ENCODE measurements at places on chromosomes 5 and 9.
A peak's percentile ranks its signal among the peaks of the same experiment; 100 is the strongest.

GRCh38 chr9:93949694-93950449, 5.3 kb downstream of the BARX1 start:
- no peak for DNase-seq

DNA sequence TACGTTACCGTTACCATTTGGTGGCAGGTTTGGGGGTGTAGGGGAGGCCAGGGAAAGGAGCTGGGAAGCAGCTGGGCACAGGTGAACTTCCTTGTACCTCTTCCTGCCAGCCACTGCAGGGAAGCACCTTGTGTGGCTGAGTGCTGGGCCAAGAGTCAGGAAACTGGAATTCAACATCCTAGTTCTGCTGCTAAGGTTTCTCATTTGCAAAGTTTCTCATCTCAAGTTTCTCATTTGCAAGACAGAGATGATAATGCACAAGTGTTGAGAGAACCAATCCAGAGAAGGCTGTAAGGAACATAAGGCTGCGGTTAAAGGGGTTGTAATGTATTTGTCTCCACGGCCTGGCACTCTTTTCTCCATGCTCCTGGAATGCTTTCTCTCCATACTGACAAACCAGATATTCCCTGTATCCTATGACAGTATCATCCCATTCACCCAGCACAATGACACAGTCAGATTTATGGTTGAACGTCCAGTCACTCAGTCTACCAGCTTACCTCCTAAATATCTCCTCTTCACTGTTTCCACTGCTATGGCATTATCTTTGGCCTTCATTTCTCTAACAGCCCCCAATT, 33.6 kb upstream of the LARP1 start:
- no peak for DNase-seq

GRCh38 chr9:95018099-95018936, 291.8 kb downstream of the AOPEP start:
- peak; percentile 91 for DNase-seq

DNA sequence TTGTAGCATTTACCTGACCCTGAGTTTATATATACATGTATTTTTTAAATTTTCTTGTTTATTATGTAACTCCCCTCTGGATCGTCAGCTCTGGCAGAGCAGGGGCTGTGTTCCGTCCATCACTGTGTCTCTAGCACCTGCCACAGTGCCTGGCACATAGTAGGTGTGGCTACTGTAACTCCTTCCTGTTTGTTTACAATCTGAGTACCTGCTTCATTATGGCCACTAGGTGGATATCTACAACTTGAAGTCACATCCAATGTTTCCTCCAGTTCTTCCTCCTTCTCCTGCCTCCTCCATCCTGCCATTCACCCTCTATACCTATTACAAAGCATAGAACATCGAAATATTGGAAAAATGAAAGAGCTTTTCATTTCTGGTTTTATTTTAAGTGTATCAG, 14.2 kb upstream of the PPP1R2B start:
- DNase-seq, result no peak

DNA sequence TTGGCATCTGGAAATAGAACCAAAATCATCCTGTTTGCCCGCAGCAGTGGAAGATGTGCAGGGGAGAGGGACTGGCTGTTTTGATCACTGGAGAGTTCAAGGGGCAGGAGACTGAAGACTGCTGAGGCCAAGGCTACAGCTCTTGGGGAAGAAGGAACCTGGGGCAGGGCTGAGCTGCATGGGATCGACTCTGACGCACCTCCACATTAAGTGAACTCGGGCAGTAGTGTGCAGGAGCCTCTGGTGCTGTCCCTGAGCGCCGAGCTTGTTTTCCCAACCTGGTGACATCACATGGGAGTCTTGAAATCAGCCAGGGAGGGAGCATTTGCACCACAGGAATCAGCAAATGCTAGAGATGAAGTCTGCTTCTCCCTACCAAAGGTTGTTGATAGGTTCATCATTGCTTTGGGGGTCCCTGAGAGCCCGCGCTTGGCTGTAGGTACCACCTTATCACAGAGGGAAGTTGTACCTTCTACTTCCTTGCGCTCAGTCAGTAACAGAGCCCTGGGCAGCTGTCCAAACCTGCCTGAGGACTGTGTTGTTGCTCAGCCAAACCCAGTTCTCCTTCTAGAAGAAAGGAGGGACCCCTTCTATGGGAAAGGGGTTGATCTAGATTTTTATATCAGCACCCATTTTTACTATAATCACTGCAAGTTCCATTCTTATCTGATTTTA, 52.3 kb upstream of the CTSL start:
- no peak for DNase-seq

- no peak for DNase-seq
These were observed 92.7 kb downstream of the VCAN start for GRCh38 chr5:83564069-83564749.

- DNase-seq, result no peak
These were observed 64.3 kb downstream of the CSNK1A1 start for GRCh38 chr5:149486726-149487635.

DNA sequence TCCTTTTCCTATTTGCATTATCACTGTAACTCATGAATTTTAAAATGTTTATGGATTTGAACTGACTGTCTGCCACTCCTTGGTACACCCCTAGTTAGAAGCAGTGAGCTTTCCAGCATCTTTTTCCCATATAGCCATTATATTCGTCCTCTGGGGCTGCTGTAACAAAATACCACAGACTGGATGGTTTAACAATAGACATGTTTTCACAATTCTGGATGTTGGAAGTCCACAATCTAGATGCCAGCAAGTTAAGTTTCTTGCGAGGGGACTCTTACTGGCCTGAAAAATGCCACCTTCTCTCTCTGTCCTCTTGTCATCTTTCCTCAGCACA, 530.0 kb downstream of the SEMA5A start:
- no peak for DNase-seq

DNA sequence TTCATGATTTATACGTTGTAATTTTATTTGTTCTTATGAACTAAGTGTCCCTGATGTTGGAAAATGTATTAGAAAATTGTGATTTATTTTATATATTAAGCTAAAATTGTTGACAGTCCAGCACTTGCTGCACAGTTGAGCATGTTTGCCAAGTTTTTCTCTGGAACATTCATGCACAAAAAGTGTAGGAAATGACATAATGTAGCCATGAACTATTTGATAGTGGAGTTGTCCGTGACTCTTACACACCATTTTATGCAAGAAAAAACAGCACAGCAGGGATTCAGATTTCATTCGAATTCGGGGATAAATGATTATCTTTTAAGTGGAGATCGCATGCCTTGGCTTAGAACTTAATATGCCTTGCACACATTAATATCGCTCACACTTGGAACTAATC, 708.6 kb upstream of the WWC1 start:
- no peak for DNase-seq

GRCh38 chr5:159705948-159706347, 210.3 kb upstream of the ADRA1B start:
- no peak for DNase-seq

GRCh38 chr5:32280656-32281081, 32.1 kb downstream of the MTMR12 start:
- DNase-seq, result no peak

DNA sequence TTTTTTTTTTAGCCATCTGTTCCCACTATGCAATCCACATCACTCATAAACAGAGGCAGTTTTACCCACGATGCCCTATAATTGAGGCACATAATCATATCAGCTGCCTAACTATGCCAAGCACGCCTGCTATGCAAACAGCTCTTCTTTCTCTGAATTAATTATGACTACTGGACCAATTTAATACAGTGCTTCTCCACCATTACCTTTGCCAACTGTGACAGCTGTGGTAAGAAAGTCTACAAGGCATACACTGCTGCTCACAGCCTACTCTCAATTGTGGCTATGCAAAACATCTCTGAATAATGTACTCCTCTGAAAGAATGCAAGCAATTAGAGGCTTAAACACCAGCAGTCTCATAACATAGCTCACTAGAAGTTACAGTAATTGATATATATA, 97.1 kb downstream of the DTWD2 start:
- DNase-seq, result no peak

GRCh38 chr9:71752928-71753327, 15.4 kb downstream of the CEMIP2 start:
- DNase-seq, result no peak

DNA sequence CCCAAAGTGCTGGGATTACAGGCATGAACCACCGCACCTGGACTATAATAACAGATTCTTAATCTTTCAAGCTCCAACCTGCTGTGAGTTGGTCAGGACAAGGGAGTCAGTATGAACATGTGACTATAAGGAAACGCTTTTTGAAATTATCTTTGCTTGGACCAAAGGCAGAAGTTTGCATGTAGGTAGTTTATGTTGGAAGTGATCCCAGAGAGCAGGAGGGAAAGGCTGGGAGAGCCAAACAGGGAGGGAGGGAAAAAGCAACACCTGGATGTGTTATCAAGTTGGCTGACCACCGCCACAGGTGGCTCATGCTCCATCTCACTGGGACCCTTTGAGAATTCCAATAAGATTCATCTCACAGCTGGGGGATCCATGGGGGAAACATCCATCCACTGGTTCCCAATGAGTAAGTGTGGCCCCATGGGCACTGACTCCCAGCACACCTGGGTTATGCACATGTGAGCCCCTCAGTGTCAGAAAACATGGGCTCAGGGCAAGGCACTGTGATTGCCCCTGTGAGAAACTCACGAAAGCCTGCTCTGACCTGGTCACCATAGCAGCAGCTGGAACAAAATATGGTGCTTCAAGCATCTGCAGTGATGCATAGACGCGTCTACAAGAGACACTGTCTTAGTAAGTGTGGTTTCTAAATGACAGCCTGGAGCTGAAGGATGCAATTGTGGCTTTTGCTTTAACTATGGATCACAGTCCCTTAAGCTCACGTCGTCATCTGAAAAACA, 62.1 kb downstream of the ARSB start:
- no peak for DNase-seq

- DNase-seq, result no peak
These were observed 15.7 kb downstream of the MTRR start for GRCh38 chr5:7884491-7885267.

DNA sequence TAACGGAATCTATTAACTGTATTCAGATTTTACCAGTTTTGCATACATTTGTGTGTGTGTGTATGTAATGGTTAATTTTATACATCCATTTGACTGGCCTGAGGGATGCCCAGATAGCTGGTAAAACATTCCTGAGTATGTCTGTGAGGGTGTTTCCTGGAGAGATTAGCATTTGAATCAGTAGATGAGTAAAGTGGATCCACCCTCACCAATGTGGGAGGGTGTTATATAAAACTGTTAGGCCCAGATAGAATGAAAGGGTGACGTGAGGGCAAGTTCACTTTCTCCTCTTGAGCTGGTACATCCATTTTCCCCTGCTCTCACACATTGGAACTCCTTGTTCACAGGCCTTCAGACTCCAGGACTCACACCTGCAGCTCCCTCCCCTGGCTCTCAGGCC, 88.7 kb downstream of the EMB start:
- DNase-seq, result no peak

GRCh38 chr5:170292179-170293104, 5.1 kb downstream of the LCP2 start:
- DNase-seq, result no peak

GRCh38 chr5:80967500-80968181, 7.5 kb downstream of the RASGRF2 start:
- peak; percentile 5 for DNase-seq

GRCh38 chr9:33139421-33140228, 27.5 kb downstream of the B4GALT1 start:
- no peak for DNase-seq

DNA sequence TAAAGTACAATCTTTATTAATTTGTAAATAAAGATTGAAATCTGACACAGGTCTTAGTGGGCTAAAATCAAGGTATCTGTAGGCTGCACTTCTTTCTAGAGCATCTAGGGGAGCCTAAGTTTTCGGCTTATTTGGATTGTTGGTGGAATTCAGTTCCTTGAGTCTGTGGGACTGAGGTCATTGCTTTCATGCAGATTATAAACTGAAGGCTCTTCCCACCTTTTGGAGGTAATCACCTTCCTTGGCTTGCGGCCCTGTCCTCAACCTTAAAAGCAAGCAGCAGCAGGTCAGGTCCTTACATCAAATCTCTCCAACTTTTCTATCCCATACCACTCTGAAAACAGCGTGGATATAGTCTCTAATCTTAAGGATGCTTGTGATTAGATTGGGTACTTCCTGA, 25.9 kb downstream of the MAT2B start:
- no peak for DNase-seq

- peak; percentile 16 for DNase-seq
These were observed 15.5 kb downstream of the ATOX1 start for GRCh38 chr5:151742870-151743294.

GRCh38 chr5:155833287-155833686, 493.7 kb upstream of the SGCD start:
- no peak for DNase-seq

DNA sequence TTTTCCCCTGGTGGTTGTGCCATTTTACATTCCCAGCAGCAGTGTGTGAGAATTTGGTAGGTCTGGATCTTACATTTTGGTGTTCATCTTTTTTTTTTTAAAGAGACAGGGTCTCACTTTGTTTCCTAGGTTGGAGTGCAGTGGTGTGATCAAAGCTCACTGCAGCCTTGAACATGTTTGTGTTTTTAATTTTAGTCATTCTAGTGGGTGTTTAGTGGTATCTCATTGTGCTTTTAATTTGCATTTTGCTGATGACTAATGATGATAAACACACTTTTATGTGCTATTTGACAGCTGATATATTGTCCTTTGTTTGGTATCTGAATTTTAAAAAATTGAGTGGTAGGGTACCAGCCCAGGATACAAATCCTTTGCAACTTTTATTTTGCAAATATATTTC, 53.4 kb upstream of the POMT1 start:
- no peak for DNase-seq

- no peak for DNase-seq
These were observed 115.6 kb downstream of the SEMA5A start for GRCh38 chr5:9430306-9430705.

GRCh38 chr9:36870960-36871359, 163.1 kb downstream of the PAX5 start:
- DNase-seq, result no peak

GRCh38 chr9:130867556-130867955, 29.1 kb downstream of the QRFP start:
- no peak for DNase-seq

DNA sequence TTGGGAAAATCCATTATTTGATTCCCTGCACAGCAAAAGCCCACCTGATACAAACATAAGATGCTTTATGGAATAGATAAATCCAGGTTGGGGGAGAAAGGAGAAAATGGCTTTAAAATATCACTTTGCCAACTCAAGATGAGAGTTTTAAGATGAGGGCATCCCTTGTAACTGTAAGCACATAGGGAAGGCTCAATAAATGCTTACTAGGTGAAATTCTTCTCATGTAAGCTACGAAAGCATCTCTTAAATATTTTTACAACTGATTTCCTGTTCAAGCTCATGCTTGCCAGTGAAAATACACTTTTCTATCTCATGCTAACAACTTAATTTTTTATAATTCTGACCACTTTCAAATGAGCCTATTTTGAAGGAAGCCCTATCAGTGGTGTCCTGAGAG, 11.5 kb downstream of the CDH6 start:
- no peak for DNase-seq

DNA sequence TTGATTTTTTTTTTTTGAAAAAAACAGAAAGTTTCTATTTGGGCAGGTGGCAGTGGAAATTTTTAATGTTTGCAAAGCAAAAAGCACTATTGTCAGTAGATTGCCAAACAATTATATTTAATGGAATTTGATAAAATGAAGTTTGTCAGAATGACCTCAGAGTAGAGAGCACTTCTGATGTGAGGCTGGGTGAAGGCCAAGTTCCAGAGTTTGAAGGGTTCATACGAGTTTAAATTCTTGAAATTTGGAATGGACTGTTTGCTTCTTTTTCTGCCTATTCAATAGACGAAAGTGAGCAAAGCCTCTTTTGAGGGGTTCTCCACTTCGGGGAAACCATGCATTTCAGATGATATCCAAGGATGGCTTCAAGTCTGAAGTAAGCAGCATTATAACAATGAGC, 7.4 kb downstream of the SHC3 start:
- DNase-seq, result no peak

- no peak for DNase-seq
These were observed 48.8 kb downstream of the PRRT1B start for GRCh38 chr9:131593936-131594665.
